ENCODE measurements at places on chromosomes 4 and X. TPM values are rescaled to one million over a fixed set of nuclear protein-coding genes. Genes with fewer than 3 reads are reported as not detected.

NEXMIF gene
- not detected for polyA plus RNA-seq

SYNPO2 gene
- polyA plus RNA-seq: 0.13 TPM

DNA sequence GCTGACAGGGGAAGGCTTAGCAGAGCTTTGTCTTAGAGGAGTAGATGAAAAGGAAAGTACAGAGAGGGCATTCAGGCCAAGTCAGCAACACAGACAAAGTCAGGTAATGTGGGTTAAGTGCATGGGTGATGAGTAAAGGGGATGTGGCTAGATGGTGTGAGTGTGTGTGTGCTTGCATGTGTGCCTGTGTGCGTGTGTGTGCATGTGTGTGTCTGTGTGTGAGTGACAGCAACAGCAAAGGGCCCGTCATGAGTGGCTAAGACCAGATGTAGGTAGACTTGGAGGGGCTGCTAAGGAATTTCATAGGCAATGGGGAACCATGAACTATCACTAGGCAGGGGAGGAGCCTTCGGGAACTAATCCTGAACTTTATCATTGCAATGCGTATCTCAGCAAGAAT lies 2.2 kb upstream of the GPR78 start:
- no peaks in the 10 kb centered on the region for H3K36me3 ChIP-seq
- no peak overlapping the region for H3K27ac ChIP-seq
- DNase-seq: no peak
- H3K4me3 ChIP-seq: no peak overlapping the region
- H3K4me1 ChIP-seq: no peaks in the 10 kb centered on the region

GRCh38 chr4:94603170-94603747 lies 151.5 kb downstream of the PDLIM5 start:
- H3K4me3 ChIP-seq: no peak overlapping the region
- H3K4me1 ChIP-seq: no peaks in the 10 kb centered on the region
- H3K36me3 ChIP-seq: no peaks in the 10 kb centered on the region
- DNase-seq: no peak
- no peak overlapping the region for H3K27ac ChIP-seq

GRCh38 chrX:134520860-134521390 lies 61.0 kb downstream of the HPRT1 start:
- H3K36me3 ChIP-seq: peaks cover 3% of the 10 kb centered on the region
- H3K27ac ChIP-seq: no peak overlapping the region
- H3K4me3 ChIP-seq: no peak overlapping the region

- no peaks in the 10 kb centered on the region for H3K36me3 ChIP-seq
- H3K4me3 ChIP-seq: no peak overlapping the region
- no peak overlapping the region for H3K27ac ChIP-seq
- DNase-seq: no peak
- no peaks in the 10 kb centered on the region for H3K27me3 ChIP-seq
Measured at GRCh38 chr4:84786478-84786877, 180.0 kb downstream of the WDFY3 start.

Data from immature natural killer cell (primary cell).